Colonic mucosa (tissue), 4 donors: ENCODE measurements at places on chromosomes 3 and 15.

DNA sequence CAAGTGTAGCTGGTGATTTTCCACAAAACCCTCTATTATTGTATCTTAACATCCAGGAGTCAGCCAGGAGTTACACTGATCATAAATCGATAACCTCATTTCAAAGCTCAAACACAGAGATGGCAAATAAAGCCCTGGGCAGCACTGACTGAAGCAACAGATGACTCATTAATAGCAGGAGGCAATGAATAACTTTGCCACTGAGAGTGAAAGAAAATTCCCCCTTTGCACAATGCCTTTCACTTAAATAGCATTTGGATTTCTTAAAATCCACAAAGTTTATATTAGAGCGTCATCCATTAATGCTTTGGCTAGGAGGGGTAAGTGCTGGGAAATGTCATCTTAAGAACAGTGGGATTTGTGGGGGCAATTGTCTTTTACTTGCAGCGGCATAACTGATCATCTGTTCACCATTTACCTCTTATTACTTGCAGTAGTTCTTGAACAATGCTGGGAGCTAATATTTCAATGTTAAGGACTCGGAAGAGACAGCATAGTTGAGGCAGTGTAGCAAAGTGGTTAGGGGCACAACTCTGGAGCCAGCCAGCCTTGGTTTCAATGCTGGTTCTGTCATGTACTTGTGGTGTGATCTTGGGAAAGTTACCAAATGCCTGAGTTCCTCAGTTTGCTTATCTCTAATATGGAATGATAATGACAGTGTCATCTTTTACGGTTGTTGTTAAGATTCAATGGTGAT lies 630.4 kb upstream of the TBL1XR1 start:
- no peak for DNase-seq

- peak; percentile 93 for DNase-seq
These were observed 32.9 kb downstream of the B3GNT5 start for GRCh38 chr3:183285828-183286457.

GRCh38 chr15:67242708-67243111 lies 11.8 kb downstream of the AAGAB start:
- no peak for DNase-seq

- no peak for DNase-seq
These were observed 5.4 kb upstream of the TBC1D21 start for GRCh38 chr15:73867956-73868355.

DNA sequence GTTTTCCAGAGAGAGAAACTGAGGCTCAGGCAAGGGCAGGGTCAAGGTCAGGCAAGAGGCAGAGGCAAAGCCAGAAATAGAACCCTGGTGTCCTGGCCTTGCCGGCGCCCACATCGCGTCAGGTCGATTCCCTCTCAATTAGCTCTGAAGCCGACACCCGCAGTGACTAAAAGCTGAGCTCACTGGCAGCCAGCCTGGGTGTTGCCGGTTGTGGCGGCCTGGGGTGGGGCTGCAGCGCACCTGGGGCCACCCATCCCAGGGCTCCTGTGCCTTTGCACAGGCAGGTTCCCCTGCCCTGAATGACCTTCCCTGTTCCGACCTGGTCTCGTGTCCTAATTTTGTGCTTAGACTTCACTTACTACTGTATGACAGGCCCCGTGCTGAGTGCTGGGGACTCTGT lies 6.2 kb downstream of the SEMA3F start:
- peak; percentile 88 for DNase-seq

DNA sequence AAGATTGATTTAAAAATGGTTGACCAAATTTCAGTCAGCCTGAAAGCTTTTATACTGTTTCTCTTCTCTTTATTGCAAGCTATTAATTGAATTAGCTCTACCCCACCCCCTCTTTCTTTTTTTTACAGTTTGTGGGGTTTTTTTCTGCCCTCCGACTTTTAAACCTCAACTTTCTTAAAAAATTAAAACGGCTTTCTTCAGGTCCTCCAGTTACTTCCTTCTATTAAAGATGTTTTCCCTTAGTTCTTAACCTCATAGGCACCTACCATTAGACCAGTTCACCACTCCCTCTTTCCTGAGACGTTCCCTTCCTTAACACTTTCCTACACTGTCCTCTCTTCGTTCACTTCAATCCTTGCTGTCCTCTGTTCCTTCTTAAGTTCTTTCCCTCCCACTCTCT lies 52.4 kb downstream of the ATP8B4 start:
- no peak for DNase-seq

DNA sequence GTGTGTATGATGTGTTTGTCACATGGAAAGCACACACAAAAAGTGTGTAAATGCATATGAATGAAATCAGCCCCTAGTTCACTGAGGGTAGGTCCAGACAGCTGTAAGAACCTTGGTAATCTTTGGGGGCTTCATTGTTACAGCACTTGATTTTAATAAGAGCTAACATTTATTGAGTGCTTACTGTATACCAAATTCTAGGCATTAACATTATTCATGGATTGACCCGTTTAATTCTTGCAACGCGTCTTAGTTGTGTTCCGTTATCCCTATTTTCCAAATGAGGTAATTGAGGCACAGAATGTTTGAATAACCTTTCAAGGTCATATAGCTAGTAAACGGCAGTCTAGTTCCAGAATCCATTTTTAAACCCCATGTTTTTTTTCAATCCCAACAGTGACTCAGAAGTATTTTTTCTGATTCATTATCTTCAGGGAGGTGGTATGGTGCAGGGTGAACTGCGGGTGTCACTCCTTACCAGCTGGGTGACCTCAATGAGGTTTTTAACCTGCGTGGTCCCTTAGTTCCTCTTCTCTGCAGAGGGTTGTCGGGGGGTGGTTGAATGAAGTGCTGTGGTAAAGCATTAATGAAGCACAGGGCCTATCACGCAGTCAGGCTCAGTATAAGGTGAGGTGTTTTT lies 14.2 kb downstream of the RAB8B start:
- no peak for DNase-seq

- no peak for DNase-seq
These were observed 110.6 kb upstream of the NANOGP8 start for GRCh38 chr15:35195649-35196048.

DNA sequence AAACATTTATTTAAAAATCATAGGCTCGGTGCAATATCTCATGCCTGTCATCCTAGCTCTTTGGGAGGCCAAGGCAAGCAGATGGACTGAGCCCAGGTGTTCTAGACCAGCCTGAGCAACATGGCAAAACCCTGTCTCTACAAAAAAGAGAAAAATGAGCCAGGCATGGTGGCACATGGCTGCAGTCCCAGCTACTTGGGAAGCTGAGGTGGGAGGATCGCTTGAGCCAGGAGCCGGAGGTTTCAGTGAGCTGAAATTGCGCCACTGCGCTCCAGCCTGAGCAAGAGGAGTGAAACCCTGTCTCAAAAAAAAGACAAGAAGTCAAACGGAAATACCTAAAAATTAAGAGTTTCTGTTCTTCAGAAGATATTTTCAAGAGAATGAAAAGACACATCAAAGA lies 122.3 kb downstream of the RSL24D1 start:
- no peak for DNase-seq

- no peak for DNase-seq
These were observed 39.1 kb downstream of the MAP2K1 start for GRCh38 chr15:66425837-66426236.
